ENCODE measurements at places on chromosomes 1 and 21.
A peak's percentile ranks its signal among the peaks of the same experiment; 100 is the strongest.

GRCh38 chr1:19429611-19430010 is 55.7 kb downstream of the CAPZB start:
- DNase-seq = no peak

- no peak for DNase-seq
Measured at GRCh38 chr21:31141389-31142000, 103.2 kb upstream of the KRTAP19-8 start.

DNA sequence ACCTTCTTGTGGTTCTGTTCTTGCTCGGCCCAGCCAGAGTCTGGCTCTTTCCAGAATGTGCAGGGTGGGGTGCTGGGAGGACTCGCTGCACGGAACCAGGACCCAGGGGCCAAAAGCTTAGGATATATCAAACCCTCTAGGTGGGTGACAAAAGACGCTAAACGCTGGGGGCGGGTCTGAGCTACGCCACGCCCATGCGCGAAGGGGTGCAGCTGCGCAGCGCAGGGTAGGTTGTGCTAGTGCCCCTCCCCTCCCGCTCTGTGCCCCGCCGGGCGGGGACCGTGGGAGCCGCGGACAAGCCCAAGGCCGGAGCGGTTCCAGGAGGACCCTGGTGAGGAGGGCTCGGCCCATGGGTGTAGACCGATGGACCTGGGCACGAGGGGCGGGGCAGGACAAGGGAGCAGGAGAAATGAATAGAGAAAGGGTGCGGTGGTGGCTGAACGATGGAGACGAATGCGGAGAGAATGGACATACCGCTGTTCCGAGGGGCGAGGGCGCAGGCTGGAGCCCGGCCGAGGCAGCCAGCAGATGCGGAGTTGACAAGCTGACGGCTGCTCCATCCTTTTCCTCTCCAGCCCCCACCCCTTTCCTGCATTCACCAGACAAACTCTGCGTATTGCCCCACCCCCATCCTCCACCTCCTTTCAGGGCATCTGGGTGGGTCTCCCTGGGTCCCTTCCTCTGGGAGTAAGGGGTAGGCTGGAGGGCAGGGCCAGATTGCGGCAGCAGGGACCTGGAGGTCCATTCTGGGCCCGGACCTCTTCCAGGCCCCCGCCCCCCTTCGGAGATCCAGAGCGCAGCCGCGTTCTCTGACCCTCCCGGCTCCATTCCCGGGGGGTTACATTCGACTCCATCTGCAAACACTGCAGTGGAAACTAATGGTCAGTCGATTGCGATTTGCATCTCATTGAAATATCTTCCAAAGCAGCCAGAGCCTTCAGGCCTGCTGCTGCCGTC is at the start of gene RUSC1:
Gene RUSC1, plus strand, starts transcription at position 234 of the 957 bp plus-strand sequence. CDS start 880 bp downstream, outside the sequence.
- DNase-seq = peak; percentile 84

DNA sequence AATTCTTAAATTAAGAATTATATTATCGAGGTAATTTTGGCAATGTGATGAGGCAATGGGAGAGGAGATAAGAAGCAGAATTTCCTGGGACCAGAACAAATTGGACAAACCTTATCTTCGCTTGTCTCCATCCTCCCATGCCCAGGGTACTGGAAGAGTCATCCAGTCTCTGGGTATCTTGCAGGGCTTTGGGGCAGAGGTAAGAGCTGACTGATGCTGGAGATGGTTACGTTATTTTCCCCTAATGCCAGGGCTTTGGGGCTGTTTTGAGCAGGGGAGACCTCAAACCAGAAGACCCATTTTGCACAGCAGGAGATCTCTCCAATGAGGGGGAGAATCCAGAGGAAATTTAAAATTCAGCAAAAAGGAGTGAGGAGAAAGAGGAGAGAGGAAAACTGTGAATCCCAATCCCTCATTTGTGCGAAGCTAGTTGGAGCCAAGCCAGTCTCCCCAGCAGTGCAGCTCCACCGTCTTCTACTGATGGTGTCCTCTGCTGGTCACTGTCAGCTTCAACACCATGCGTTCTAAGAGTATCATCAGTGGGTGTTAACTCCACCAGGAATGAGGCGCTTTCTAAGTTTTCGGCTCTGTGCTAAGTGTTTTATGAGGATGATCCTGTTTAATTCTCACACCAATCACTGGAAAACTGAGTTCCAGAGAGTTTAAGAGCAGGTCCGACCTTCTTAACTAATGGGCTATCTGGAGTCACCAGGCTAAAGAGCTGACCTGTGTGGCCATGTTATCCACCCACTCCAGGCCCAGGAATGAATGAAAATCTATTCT is 86.8 kb upstream of the CD34 start:
- peak; percentile 45 for DNase-seq

GRCh38 chr1:157532569-157532968 is 19.7 kb downstream of the FCRL5 start:
- no peak for DNase-seq

DNA sequence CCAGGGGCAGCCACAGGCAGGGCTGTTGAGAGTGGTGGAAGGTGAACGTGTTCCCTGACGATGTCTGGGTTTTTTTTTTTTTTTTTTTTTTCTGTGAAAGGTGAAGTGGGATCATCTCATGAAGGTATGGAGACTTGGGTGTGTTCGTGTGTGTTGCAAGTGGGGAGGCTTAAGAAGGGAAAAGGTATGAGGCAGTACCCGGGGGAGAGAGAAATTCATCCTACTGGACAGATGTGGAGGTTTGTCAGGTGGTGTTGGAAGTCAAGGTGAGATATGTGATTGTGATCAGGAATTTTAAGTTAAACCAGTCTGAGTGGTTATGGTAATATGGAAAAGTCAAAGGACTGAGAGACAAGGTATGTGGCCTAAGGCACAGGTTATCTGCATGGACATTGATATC is 5.3 kb downstream of the C1orf115 start:
- DNase-seq = no peak

DNA sequence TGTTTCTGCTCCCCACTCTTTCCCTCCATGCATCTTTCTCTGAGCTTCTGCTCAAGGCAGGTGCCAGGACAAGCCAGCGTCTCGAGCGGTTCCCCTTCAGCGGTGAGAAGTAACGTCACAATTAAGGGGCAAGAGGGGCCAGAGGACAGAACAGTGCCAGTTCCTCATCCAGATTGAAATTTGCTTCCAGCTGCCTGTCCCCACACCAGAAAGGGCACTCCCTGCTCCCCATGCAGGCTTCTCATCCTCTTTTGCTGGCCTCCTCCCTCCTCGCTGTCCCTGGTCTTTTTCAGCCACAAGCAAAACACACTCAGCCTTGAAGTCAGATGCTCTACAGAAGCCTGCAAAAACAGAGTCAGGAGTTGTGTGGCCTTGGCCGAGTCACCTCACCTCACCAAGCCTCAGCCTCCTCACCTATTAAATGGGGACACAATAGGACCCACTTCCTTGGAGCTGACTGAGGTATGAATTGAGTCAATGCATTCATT is 35.0 kb upstream of the ECE1 start:
- no peak for DNase-seq
